Skeletal muscle cell (primary cell): ENCODE measurements at places on chromosomes 12 and 14.

- no peak for DNase-seq
Observed at GRCh38 chr14:90405755-90406154, 8.9 kb downstream of the CALM1 start.

GRCh38 chr14:78491048-78491447 is 320.9 kb downstream of the NRXN3 start:
- DNase-seq, result no peak

GRCh38 chr12:56220611-56221231 is 1.0 kb downstream of the RNF41 start:
- no peak for DNase-seq

DNA sequence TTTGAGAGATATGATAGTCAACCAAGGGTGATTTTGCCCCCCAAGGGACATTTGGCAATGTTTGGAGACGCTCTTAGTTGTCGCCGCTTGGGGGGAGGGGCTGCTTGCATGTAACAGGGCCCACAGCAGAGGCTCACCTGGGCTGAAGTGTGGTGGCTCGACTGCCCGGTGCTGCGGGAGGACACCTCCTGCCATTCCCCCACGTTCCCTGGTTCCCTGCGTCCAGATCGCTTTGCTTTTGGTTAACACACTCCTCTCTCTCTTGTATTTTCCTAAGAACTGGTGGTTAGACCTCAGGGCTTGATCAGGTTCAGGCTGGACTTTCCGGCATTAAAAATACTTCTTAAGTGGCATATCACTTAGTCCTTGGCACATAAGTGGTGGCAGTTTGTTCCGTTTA is 18.9 kb downstream of the PPP2R5C start:
- DNase-seq, result no peak

GRCh38 chr12:5777451-5777850 is 167.6 kb downstream of the ANO2 start:
- no peak for DNase-seq

- no peak for DNase-seq
Observed at GRCh38 chr12:95614390-95614982, 63.2 kb upstream of the USP44 start.

DNA sequence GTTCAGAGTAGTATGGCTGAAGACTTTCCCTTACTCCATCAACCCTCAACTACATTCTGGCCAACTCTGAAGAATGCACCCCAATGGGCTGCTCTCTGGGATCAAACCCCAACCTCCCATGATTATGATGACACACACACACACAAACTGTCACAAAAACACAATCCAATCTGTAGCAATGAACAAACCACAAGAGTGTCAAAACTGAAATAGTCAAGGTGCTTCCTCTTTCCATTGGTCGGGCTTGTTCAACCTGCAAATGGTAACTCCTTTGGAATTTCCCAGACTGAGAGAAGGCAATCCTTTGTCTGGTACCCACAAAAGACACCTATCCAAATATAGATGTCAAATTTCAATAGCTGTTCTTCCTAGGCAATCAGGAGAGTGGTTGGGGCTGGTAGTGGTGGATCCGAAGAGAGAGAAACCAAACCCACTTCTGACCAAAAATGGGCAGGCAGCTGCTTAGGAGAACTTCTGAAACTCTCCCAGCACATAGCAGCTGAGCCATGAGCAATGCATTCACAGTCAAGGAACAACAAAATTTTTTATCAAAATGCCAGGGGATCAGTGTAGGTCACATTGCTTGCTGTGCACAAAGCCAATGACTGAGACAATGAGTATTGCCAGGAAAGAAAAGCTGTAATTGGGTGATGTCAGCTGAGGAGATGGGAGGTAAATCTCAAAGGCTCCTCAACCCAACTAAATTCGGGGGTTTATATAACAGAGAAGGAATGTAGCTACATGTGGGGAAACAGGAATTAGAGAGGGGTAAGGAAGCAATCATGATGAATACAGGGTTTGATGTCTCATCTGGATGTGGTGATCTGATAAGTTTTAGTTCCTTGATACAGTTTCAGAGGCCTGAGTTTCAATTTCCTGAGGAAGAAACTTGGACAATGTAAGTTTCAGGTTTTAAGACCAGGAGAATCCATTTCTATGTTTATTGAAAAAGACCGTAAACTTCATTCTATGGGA is 191.4 kb downstream of the KITLG start:
- DNase-seq, result peak; percentile 49

GRCh38 chr12:104549815-104550480 is 93.2 kb downstream of the CHST11 start:
- no peak for DNase-seq

DNA sequence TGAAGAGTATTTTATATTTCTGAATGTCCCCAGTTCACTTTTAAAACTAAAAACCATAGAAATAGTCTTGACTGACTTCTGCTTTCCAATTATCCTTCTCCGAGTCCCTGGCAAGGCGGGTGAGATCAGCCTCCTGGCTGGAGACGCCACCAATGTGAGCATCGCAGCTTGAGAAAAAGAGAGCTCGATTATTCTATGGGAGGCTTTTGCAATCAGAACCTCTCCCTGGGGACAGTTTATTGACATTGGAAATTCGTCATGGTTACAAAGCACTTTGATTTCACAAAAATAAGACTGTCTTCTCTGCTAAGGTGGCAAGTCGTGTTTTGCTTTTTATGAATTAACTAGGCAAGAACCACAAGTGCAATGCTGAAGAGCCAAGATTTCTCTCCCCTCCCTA is 23.6 kb upstream of the GPHB5 start:
- peak; percentile 27 for DNase-seq

DNA sequence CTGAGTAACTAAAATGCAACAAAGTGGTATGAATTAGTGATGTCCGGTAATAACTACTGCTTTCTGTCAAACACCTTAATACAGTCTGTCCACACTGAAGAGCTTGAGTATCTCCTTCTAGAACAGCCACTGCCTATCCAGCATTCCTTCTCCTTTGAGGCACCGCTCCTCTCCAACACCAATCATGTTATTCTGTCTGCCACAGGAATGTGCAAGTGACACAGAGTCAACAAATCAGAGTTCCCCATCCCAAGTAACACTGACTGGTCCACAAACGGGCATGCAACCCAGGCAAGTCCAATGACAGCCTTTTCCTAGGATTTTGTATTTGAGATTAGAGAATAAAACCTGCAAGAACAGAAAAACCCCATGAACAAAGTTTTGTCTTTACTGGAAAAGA is 3.8 kb downstream of the GXYLT1 start:
- DNase-seq, result no peak

- DNase-seq, result no peak
Observed at GRCh38 chr14:30966415-30967363, 58.8 kb upstream of the AP4S1 start.

- no peak for DNase-seq
Observed at GRCh38 chr12:2395354-2395977, 342.7 kb downstream of the CACNA1C start.

- DNase-seq, result no peak
Observed at GRCh38 chr12:66312189-66312588, 9.9 kb downstream of the HELB start.

GRCh38 chr12:64097366-64098105 is 124.6 kb downstream of the KICS2 start:
- peak; percentile 23 for DNase-seq

GRCh38 chr12:54160769-54161480 is 27.9 kb downstream of the SMUG1 start:
- DNase-seq, result no peak

GRCh38 chr14:72389200-72389599 is 457.0 kb downstream of the RGS6 start:
- DNase-seq, result no peak

DNA sequence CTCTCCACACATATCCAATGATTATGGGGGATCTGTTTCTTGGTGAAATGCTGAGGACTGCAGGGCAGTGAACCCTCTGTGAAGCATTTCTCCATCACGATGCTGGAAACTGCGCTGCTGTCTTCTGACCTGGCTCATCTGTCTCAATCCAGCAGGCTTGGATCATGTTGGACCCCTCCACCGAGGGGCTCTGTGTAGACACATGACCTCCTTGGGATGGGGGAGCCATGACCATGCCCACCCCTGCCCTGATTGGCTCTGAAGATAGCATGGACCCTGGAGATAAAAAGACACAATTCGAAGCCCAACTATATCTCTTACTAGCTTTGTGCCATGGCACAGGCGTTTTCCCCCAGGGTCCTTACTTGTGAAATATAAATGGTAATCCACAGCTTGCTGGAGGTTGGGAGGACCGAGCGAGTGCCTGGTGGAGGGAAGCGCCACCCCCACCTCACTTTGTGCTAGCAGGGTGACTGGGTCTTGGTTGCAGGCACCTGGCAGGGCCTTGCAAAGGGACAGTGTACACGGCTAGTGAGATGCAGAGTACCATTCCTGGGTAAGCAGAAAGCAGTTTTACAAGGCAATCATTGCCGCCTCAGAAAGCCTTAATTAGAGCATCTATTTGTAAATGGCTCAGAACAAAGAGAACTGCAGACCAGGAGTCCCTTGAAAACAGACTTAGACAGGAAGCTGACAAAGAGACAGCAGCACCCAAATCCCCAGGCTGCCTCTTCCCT is 2.4 kb upstream of the KRT83 start:
- no peak for DNase-seq

- no peak for DNase-seq
Observed at GRCh38 chr12:5432011-5432400, at the start of gene NTF3. Gene NTF3 (plus strand): TSS chr12:5432108. CDS start chr12:5432325, 217 bp downstream.

- DNase-seq, result no peak
Observed at GRCh38 chr12:45720069-45720468, 9.4 kb upstream of the ARID2 start.

- DNase-seq, result no peak
Observed at GRCh38 chr12:89349814-89350213, 2.5 kb downstream of the DUSP6 start.

GRCh38 chr14:42113358-42114069 is 506.8 kb downstream of the LRFN5 start:
- no peak for DNase-seq

GRCh38 chr14:98375566-98375965 is 896.4 kb downstream of the BCL11B start:
- DNase-seq, result no peak

DNA sequence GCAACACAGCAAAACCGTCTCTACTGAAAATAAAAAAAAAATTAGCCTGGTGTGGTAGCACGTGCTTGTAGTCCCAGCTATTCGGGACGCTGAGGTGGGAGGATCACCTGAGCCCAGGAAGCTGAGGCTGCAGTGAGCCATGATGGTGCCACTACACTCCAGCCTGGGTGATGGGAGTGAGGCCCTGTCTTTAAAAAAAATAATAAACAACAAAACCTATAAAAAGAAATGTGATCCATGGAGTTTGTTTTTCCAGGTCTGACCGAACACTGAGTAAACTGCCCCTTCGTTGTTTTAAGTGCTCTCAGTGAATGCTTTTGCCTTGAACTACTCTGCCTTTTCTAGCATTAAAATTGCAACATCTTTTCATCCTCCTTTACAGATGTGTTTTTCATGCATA is 76.8 kb downstream of the TESC start:
- DNase-seq, result no peak

DNA sequence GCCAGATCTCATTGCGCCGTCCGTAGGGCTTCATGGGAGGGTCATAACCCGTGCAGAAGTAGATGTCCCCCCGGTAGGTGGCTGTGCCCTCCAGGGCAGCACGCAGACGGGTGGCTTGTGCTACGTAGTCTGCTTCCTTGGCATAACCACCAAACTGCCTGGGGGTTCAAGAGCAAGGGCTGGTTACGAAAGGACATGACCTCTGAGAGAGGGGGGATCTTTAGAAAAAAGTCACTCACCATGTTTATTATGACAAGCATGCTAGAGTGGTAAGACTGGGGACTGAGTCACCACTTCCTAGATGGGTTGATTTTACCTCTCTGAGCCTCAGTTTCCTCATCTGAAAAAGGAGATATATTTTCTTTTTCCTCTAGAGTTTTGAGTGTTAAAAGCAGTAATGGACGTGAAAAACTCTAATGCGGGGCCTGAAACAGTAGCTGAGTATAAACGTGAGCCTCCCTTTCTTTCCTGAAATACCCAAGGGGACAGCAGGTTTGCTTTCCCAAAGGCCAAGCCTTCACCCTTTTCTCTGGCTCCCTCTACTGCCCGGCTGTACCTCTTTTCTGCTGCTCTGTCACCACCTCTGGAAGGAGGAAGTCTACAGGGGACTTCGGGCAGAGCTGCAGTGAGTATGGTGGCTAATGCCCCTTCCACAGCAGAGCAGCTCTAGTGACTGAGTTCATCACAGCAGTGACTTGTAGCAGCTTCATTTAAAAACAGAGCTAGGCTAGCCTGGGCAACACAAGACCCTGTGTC is 23.5 kb upstream of the GPRC5D start:
- DNase-seq, result no peak

GRCh38 chr12:129830796-129831195 is 73.0 kb downstream of the TMEM132D start:
- DNase-seq, result no peak

DNA sequence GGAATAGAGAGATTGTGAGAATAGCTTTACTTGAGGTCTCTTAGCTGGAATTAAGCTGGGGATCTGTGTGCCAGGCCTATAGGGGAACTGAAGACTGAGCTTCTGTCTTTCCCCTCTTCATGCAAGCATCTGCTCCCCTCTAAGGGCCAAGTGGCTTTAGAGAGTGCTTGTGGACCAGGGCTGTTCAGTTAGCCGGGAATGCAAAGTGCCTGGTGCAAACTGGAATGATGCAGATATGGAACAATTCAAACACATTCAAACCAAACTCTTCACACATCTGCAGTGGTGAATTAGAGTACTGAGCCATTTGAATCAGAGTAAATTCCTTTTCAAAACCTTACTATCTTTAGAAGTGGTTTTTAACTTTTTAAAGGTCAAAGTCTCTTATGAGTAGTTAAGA is 99.0 kb downstream of the LIN7A start:
- no peak for DNase-seq

DNA sequence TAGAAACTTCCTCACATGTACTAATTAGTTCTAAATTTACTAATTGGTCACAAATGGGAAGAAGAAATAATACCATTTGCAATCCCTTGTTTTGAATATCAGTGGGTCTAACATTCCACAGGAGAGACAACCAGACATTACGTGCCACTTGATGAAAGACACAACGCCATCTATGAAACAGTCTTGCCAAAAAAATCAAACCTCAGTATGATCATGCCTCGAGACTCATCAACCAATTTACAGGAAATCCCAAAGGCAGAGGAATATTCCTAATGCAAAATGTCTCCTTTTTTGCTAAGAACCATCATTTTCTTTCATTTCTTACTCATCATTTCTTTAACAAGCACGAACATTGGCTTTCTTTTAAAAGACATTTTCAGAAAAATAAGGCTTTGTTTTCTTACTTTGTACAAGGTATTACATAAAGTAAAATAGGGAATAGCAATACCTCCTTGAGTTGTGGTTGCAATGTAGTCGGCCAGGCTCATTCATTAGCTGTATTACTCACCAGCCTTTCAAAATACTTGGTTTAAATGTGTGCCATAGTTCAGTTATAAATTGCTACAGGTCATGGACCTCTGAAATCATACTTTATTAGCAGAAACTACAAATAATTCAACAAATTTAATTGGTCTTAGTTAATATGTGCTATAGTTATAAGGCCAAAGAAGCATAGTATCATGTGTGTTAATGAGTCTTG is 436.2 kb upstream of the FLRT2 start:
- no peak for DNase-seq

DNA sequence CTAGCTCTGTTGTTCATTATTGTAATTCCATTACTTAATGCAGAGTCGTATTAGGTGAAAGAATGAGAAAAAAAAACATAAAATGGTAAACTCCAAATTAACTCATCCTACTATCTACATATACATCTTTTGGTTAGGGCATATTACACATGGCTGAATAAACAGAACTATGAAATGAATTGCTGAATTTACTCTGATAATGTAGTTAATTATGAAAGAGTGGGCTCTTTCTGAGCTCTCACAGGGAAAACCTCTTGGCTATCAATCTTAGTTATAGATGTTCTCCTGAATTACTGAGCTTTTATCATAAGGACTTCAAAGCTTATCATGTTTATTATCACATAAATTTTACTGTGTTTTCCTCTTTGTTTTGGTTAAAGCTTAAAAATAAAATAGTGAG is 798.5 kb upstream of the MDGA2 start:
- DNase-seq, result no peak
